ENCODE measurements at places on chromosomes 12 and 14.

DNA sequence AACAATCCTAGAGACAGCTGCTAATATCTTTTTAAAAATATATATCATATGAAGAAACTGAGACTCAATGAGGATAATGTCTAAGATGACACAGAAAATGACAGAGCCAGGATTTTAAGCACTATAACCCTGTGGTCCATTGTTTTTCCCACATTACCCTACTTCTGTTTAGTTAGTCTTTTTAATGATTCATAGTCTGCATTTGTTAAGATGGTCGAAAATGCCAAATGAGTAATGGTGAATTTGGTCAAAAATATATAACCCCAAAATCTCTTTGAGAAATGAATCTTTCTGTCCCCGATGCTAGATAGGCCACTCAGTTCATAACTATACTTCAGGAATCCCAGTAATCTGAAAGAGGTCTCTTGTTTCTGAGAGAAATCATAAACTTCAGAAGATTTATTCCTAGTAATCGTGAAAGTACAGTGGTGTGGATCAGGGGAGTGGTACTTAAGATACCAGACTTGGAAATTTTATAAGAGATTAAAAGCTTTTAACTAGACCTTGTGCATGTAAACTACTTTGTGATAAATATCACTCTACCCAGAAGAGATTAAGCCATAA, 10.8 kb downstream of the RTRAF start:
- no peak for DNase-seq

GRCh38 chr12:15629761-15630160, 159.4 kb downstream of the EPS8 start:
- no peak for DNase-seq

- no peak for DNase-seq
These were observed 111.1 kb downstream of the DIP2B start for GRCh38 chr12:50615907-50616296.

GRCh38 chr14:52076334-52076733, 7.5 kb upstream of the NID2 start:
- no peak for DNase-seq

GRCh38 chr14:34796902-34797301, 78.3 kb downstream of the BAZ1A start:
- no peak for DNase-seq

DNA sequence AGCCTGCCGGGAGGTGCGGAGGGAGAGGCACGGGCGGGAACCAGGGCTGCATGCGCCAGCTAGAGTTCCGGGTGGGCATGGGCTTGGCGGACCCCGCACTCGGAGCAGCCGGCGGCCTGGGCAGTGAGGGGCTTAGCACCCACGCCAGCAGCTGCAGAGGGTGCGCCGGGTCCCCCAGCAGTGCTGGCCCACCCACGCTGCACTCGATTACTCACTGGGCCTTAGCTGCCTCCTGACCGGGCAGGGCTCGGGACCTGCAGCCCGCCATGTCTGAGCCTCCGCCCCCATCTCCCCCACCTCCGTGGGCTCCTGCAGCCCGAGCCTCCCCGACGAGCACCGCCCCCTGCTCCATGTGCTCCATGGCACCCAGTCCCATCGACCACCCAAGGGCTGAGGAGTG, 14.8 kb downstream of the CKAP4 start:
- no peak for DNase-seq

DNA sequence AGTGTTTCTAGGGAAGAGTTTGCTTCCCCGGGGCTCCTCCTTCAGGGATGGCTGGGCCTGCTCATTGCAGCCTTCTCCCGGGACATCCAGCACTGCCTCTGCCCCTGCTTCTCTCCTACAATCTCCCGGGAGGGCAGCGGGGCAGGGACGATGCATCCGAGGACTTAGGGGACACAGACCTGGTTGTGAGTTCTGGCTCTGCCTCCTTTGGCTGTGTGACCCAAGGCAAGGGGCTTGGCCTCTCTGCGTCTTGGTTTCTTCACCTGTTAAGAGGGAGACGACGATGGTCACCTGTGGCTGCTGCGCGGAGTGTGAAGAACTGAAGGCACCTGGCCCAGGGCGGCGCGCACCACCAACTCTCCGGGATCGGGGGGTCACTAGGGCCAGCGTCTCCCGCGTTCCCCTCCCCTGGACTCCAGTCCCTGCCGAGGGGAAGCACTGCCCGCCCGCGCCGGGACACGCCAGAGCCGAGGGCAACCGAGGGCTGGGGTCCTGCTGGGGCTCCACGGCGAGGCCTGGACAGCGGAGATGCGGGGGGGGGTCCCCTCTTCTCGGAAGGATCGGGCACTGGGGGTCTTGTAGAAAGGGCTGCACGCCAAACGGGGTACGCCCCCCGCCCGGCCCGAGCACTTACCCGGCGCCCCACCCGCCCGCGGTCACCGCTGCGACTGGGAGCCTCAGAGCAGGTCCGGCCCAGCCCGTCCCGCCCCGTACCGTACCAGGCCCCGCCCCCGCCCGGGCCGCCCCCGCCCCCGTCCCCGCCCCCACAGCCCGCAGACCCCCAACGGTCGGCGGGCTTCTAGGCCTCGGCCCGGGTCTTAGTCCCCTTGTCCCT, at the start of gene HVCN1:
HVCN1 (minus strand) TSS at position 670 of the 835 bp plus-strand sequence. CDS start 5,870 bp downstream, outside the sequence.
- no peak for DNase-seq

DNA sequence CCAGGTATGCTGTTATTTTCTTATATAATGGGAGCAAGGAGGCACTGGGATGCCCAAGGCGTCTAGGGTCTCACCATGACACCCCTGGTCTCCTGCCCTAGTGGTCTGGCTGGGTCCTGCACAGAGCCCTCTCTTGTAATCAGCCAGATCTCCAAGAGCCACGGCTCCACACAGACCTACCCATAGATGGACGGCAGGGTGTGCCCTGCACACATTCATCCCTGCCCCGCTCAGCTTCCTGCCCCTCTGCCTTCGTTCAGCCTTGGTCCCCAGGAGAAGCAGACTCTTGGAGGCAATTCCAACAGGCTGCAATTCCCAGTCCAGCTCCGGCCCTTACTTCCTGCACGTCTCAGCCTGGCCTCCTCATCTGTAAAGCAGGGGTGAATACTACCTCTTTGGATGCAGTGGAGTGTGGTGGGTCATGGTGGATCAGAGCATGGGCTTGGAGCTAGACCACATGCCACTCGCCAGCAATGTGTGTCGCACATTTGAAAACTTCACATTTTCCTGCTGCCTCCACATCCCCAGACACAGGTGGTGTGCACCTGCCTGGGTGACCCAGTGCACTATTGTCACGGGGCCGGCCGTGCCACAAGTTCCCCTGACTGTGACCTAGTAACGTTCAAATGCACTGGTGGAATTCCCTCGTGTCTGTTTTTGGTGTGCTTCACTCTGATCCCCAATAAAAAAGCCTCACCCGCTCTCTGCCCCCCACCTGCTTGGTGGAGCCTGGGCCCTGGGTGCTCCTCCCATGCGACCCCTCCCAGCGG, 171.1 kb upstream of the PRMT8 start:
- no peak for DNase-seq

DNA sequence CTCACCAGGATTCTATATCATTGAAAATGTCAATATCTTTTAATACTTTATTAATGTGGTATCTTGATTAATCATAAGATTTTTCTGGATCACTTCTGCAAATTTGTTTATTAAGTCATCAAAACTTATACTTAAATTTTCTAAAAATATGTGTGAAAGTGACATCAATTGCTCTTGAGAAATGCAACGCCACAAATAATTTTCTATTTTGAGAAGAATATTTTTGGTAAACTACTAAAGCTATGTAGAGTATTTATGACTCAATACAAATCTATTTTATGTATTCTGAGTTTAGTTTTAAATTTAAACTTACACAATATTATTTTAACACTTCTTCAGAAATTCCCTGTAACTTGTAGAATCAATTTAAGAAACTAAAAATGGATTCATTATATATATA, 263.3 kb downstream of the RASSF9 start:
- DNase-seq = no peak

- peak; percentile 37 for DNase-seq
These were observed 376.9 kb downstream of the GALC start for GRCh38 chr14:87615822-87616679.

GRCh38 chr14:90658541-90658967, 157.7 kb downstream of the TTC7B start:
- DNase-seq = no peak

DNA sequence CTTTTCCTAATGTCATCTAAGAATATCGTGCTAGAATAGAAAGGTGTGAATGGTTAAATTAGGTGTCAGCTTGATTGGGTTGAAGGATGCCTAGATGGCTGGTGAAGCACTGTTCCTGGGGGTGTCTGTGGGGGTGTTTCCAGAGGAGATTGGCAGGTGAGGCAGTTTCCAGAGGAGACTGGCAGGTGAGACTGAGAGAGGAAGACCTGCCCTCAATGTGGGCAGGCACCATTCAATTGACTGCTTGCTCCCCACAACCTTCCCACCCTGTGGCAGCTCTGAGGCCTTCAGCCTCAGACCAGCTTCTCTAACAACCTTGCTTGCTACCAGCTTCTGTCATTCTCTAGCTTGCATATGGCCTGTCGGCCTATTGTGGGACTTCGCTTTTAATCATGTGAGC, 9.2 kb downstream of the RNASE9 start:
- DNase-seq = no peak

DNA sequence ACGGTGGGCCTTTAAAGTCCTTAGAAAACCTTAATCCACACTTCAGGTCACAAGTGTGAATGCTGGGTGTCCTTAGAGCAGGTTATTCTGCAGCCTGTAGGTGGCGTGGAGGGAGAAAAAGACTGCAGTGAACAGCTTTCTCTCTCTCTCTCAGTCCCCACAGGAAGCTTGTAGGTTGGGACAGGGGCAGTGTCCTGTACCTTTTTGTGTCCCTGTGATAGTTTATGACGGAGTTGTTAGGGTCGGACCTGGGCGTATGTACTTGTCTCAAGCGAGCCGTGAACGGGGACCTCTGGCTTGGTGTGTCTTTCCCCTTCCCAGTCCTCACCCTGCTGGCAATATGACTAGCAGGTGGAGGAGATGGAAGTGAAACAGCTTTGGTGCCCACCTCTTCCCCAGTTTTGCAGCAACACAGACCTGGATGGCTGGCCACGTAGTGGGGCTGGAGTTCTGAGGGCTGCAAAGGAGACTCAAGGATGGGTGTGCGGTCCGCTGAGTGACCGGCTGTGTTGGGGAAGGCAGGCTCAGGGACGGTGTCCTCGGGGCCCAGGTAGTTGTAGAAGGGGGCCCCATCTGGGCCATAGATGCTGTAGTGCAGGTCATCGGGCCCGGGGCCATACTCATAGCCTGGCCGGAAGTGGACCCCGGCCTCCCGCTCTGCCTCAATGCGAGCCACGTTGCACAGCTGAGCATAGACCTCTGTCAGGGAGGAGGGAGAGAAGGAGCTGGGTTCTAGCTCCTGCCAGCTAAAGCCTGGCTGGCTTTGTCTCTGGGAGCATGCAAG, 8.9 kb downstream of the ISCA2 start:
- DNase-seq = no peak

- no peak for DNase-seq
These were observed 224.8 kb downstream of the RPAP3 start for GRCh38 chr12:47481041-47481440.

- no peak for DNase-seq
These were observed 44.4 kb downstream of the ARL6IP4 start for GRCh38 chr12:123024819-123025391.

DNA sequence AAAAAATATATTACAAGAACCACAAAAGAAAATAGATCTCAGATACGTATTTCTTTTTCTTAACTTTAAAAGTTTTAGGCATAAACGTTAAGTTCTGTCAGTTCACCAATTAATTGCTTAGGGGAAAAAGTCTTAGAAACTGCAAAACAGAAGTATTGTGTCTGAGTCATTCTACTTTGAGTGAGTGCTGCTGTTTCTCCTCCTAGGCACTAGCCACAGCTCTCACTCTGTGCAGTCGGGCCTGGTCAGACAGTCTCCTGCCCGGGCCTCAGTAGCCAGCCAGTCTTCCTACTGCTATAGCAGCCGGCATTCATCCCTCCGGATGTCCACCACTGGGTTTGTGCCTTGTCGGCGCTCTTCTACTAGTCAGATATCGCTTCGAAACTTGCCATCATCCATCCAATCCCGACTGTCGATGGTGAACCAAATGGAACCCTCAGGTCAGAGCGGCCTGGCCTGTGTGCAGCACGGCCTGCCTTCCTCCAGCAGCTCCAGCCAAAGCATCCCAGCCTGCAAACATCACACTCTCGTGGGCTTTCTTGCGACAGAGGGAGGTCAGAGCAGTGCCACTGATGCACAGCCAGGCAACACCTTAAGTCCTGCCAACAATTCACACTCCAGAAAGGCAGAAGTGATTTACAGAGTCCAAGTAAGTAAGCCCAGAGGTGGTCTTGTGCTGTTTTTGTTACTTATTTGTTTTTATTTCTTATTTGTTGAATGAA, 201.3 kb downstream of the PCNX1 start:
- no peak for DNase-seq

- DNase-seq = no peak
These were observed 6.4 kb downstream of the EDDM3A start for GRCh38 chr14:20751963-20752562.

- DNase-seq = no peak
These were observed 276.2 kb upstream of the RTL1 start for GRCh38 chr14:101179691-101180211.

DNA sequence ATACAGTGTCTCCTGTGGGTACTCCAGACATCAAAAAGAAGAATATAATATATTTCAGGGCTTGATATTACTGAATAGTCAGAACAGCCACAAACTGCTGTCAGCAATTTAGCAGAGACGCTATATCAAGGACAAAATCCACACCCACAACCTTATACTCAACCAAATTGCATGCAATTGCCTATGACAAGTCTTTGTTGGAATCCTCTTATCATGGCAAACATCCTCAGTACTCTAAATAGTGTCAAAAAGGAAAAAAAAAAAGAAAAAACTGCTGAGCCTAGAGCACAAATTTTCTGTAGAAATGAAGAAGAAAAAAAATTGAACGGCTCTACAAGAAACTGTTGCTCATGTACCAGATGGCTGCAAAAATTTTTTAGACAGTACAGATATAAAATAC, 485.7 kb downstream of the TMTC2 start:
- no peak for DNase-seq

- DNase-seq = no peak
These were observed 16.5 kb downstream of the KRT85 start for GRCh38 chr12:52350786-52351185.

- DNase-seq = no peak
These were observed 24.0 kb downstream of the BTBD7 start for GRCh38 chr14:93308686-93309345.

GRCh38 chr12:63149909-63150712, 890 bp downstream of the AVPR1A start:
- no peak for DNase-seq

DNA sequence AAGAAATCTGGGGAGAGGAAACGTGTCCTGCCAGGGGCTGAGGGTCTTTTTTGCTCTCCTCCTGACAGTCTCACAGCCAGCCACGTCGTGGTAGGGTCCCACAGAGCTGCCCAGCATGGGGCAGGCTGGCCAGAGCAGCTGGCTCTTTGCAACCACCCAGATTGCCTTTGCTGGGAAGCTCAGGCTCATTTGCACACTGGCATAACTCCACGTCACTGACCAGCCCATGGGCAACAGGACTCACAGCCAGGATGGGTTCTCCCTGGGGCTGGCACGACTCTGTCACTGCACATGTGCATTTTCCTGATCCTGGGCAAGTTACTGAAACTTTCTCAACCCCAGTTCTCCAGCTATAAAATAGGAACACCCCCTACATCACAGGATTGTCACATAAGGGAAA, 242.2 kb downstream of the DPF3 start:
- DNase-seq = no peak

GRCh38 chr14:99589031-99589441, 15.0 kb downstream of the CCDC85C start:
- DNase-seq = no peak

- peak; percentile 82 for DNase-seq
These were observed 285.8 kb upstream of the GRIP1 start for GRCh38 chr12:66964629-66965028.

- no peak for DNase-seq
These were observed 123.5 kb upstream of the DYRK2 start for GRCh38 chr12:67524861-67525616.
